AG08396 (cell line): ENCODE measurements at places on chromosomes 4 and X.

DNA sequence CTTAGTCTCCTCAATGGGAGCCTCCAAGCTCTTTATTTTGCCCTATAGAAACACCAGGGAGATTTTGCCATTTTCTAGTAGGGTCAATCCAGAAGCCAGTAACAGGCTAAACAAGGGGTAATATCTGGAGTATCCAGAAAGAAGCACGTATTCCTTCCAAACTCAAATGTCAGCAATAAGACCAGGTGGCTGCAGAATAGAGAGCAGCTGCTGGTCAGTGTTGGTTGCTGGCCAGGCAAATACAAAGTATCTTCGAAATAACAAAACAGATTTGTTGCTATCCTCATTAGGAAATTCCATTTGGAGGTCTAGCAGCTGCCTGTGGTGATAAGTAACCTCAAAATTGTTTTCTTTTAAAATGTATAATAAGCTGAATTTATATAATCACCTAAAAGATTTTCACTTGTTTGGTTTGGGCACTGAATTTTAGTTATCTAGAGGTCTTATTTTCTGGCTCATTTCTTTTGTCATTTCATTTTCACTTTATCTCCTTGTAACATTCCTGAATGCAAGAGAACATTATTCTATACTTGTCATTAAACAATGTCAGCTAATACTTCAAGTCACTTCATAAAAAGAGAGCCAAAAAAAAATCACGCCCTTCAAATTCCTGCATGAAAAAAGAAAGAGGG lies 320.6 kb downstream of the DTHD1 start:
- DNase-seq = no peak

- no peak for DNase-seq
These were observed 15.5 kb downstream of the RAB40A start for GRCh38 chrX:103503853-103504207.

DNA sequence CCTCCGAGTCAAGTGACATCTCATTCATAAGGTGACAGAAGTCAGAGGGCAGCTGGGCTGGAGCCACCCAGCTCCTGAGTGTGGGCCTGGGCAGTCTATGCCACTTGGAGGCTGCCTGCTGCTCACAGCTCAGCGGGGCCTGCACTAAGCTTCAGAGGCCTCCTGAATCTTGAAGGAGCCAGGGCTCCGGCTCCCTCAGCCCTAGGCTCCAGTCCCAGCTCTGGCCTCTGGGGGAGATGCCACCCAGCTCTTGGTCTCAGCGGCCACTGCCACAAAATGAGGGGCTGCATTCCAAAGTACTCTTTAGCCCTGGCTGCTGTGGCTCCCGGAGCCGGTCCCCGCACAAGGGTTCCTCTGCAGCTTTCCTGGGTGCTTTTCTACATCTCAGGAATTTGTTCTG lies 32.7 kb upstream of the PSAPL1 start:
- DNase-seq = no peak

- no peak for DNase-seq
These were observed 46.7 kb downstream of the ARL9 start for GRCh38 chr4:56552273-56552672.

GRCh38 chr4:39662683-39663082 lies 24.0 kb upstream of the SMIM14 start:
- no peak for DNase-seq

DNA sequence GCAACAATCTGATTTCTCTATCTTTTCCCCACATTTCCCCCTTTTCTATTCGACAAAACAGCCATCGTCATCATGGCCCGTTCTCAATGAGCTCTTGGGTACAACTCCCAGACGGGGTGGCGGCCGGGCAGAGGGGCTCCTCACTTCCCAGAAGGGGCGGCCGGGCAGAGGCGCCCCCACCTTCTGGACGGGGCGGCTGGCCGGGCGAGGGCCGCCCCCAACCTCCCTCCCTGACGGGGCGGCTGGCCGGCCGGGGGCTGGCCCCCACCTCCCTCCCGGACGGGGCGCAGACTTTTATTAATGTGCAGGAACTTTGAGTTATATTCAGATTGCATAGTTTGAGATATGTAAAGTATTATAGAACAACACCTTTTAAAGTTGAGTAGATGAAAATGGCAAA lies 64.4 kb upstream of the HPGD start:
- no peak for DNase-seq
